Activated CD4-positive, alpha-beta T cell treated with anti-CD3 and anti-CD28 coated beads for 36 hours (primary cell): ENCODE measurements at places on chromosomes 2 and 18.

DNA sequence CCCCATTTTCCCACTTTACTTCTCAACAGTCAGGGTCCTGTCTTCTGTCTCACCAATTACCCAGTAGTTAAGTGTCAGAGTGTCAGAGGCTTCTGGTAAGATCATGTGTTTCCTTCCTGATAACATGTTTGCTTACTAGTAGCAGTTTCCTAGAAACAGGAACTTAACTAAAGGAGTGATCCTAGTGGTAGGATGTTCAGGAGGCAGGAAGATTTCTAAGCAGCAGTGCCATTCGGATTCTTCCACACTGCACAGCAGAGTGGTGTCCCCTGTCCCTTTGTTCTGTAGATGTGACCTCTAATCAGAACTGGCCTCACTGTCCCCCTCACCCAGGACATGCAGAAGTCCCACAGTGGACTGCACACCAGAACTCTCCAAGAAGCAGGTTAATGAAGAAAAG, 221.8 kb upstream of the OSR1 start:
- no peak for DNase-seq

DNA sequence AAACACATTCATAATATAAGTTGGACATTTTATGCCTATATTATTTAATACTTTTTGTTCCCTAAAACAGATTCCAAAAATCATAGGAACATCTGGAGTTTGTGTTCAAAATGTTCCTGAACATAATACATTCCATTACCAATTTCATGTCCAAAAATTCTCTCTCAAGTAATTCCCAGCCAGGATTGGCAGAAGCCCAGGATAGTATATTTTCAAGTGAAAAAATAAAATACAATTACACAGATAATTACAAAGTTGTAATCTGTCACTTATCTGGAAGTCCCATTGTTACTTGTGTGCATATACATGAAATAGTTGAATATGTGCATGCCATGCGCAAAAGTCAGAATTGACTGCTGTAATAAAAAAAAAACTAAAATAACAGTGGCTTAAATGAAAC, 5.2 kb upstream of the SCN7A start:
- no peak for DNase-seq

DNA sequence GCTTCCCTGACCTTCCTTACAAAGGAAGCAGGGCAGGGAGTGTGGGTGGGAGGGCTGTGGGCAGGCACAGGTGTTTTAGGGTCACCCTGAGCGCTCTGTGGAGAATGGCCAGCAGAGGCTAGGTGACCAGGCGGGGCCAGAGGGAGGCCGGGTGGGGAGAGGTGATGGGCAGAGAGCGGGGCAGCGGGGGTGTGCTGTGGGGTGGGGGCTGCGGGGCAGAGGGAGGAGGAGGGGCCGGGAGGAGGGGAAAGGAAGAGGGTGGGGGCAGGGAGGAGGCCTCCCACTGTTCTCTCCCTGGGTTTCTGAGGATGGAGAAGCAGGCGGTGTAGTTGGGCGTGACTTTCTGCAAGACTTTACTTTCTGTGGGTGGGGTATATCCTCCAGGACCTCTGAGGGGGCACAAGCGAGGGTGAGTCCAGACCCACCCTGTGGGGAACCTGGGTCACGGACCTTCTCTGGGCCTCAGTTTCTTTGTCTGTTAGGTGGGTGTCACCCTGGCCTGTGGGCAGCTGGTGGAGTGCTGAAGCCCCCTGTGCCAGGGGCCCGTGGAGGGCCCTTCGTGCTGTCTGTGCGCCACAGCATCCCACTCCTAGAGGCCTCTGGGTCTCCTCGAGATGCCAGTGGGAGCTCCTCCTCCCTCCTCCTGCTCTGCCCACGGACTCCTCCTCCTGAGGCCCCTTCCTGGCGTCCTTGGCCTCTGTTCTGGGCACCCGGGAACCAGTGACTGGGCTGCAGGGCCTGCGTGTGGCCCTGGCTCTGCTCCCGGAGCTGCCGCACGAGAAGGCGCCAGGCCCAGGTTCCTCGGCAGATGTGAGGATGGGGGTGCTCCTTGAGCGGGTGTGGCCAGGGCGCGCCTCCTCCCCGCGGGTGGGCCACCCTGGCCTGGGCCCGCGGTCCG, 6.3 kb upstream of the NEU4 start:
- no peak for DNase-seq

GRCh38 chr2:39875914-39876267, 96.8 kb upstream of the THUMPD2 start:
- DNase-seq: no peak

DNA sequence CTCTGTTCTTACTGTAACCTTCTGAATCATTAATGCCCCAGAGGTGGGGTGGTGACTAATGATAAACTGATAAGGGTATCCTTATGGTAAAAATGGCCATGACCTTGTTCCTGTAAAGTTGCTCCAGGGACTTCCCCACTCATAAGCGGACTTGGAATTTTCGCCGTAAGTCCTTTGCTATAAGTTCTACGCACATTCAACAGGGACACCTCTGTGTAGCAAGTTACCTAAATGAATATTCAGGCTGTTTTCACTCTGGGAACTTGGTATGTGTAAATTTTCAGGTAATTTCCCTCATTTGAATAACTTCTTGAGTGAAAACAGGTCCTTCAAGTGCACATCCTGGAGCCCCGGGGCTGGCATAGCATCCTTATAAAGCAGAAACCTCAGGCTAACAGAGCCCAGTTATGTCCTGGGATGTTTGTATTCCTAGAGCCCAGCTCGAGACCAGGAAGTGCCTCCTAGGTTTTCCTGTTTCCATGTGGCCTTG, 9.4 kb upstream of the AGFG1 start:
- peak; percentile 74 for DNase-seq

- DNase-seq: no peak
Observed at GRCh38 chr2:236867441-236868260, 218.0 kb upstream of the COPS8 start.

- no peak for DNase-seq
Observed at GRCh38 chr2:183179156-183179555, 54.9 kb downstream of the NUP35 start.

DNA sequence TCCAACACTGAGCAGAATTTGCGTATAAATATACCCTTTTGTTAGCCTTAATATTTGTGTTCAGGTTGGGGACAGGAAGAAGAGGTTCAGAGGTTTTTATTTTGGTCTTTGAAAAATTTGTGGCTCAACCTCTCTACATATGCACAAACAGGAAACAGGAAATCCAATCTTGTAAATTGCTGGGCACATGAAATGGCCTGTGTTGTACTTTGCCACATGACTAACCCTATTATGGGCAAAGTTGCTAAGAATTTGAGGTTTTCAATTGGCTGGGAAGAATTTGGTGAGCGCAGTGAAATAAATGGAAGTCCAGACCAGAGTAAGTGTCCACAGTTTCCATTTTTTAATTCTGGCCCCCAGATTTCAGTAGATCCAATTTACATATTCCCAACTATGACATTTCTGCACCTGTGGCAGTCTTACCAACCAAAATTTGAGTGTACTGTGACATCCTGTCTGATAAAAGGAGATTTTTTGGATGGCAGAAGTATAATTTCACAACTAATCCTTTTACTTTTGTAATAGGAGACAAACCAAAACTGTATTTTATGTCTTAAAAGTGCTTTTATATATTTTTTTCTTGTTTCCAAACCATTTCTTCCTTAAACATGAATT, 63.6 kb downstream of the COX7A2L start:
- no peak for DNase-seq

DNA sequence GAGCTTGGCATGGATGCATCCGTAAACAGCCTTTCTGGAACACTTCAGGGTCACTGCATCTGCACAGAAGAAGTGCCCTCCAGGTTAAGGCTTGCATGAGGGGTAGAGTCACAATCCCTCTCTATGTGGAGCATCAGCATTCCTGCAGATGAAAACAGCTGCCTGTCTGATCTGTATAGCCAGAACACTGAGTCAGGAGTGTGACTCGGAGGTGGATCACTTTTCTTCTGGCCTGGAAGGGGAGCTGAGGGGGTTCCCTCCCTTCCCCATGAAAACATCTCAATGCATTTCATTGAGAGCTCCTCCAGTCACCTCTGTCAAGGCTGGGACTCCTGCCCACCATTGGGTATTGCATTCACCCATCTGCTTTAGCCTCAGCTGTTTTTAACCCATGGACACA, 72.5 kb upstream of the SERPINE2 start:
- no peak for DNase-seq

DNA sequence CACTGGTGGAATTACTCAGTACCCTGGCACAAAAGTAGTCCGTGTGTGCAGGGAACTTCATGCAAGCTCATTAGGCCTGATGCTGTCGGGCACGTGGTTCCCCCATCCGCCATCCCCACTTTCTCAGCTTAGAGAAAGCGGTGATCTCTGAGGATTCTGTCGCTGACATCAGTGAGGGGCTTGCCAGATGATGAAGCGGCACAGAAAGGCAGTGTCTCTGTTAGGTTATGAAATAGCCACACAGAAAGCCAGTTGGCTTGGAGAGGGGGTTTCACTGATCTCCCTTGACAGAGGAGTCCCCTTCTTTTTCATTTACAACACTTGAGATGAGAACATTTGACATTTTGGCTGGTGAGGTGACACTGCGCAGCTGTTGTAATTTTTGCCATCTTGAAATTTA, 179.7 kb downstream of the FAM210A start:
- DNase-seq: no peak

DNA sequence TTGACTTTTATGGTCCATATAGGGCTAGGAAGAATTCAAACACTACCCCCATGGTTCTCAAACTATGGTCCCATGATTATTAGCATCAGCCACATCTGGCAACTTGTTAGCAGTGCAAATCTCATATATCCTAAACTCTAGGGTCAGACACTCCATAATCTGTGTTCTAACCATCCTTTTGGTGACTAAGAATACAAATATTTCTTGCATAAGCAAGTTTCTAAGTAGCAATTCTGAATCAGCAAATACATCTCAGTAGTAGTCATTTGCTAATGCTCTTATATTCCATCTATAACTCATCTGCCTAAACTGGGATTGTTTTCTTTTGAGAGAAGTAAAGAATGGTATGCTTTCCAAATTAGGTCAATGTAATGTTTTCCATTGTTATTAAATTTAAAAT, 447.3 kb downstream of the TMX3 start:
- DNase-seq: no peak

DNA sequence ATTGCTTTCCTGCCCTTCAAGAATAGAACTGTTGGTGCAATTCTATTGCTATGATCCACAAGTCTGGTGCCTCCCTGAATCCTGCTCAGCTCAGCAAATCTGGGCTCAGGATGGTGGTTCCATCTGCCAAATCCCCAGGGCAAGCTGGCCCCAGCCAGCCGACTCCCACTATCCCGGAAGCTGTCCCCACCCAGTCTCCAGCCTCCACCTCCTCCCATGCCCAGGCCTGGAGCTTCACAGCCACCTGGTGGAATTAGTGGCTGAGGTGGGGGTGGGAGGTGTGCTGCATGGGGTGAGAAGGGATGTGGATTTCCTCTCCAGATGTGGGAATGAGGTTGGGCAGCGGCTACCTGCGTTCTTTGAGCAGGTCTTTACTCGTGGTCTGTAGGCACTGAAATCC, 119.3 kb upstream of the SMAD2 start:
- no peak for DNase-seq

GRCh38 chr18:71001597-71001996, 712.8 kb downstream of the SOCS6 start:
- DNase-seq: no peak

GRCh38 chr2:232237464-232237863, 141.1 kb upstream of the ALPP start:
- DNase-seq: peak; percentile 25

DNA sequence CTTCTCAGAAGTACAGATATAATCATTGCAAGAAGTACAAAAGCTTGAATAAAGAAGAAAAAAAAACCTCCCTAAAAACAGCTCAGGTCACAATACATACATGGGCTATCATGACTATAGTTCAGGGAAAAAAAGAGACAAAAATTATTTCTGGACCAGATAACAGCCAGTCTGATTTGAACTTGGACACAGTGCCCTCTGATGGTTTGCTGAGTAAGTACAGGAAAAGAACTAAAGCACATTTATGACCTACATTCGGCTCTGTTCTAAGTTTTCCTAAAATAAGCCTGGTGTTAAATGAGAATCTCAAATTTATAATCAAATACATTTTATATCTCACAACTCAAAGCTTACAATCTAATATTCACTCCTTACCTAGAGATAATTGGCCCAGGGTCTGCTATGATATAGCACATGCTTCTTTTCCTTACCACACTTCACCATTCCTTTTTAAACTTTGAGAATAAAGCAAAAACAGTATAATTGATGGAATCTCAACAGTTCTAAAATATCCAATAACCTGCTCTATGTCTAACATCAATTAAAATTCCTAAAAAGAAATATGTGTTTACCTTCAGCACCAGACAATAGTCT, 81.1 kb downstream of the RAPH1 start:
- peak; percentile 44 for DNase-seq

DNA sequence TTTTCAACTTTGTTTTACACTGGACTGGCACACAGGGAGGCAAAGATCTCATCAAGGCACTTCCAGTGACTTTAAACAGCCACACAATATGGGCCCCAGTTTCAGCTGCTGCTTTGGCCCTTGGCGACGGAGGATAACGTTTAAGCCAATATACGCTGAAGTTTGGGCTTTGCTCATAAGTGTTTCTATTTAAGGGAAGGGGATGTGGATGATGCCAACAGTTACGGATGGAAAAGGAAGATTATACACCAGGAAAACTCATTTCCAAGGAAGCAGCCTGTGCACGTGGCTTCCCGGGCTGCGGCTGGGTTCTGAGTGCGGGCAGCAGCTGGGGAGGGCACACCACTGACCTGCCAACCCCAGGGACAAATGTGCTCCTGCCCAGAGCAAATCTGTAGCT, 151.1 kb downstream of the SH3BP4 start:
- no peak for DNase-seq

GRCh38 chr2:27408601-27409320, 630 bp downstream of the PPM1G start:
- peak; percentile 49 for DNase-seq

GRCh38 chr2:215698566-215698965, 262.7 kb upstream of the FN1 start:
- no peak for DNase-seq

DNA sequence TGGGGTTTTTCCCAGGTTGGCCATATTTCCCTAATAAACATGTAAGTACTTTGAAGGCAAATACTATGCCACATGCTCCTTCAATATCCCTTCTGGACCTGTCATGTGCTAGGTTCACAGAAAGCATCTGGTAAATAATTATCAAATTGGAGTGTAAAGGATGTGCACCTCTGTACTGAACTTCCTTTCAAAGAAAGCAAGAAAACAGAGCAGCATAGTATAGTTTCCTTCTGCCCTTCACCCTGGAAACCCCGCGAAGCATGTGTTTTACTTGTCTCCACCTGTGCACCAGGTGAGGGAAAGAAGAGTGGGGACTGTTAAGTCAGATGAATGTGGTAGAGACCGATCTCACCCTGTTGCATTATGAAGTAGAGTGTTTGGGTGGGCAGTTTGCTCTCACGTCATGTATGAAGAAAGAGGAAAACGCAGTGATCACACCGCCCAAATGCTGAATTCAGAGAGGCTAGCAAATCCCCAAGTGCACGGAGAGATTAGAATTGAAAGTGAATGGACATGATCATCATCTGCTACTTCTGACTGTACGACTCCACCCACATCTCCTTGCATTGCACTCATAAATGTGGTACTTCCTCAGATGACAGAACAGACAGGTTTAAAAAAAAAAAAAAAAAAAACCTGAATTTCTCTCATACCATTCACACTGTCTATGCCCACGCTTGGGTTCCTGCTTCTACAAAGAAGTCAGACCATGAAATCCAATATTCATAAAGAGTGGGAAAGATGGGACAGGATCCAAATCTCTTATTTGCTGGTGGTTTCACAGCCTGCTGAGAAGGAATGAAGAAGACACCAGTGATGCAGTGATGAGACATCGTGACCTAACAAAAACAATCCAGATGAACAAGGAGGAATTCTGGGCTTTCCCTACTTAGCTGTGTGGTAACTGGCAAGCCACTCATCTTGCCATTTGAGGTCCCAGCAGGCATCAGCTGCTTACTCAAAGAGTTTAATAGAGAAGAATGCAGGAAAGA, 448.6 kb downstream of the BCL11A start:
- peak; percentile 12 for DNase-seq

GRCh38 chr2:172116107-172116506, 13.4 kb upstream of the DLX2 start:
- no peak for DNase-seq
